CD4-positive, alpha-beta T cell treated with Interleukin-15 for 4 hours (primary cell): ENCODE measurements at places on chromosomes 2 and 18.

DNA sequence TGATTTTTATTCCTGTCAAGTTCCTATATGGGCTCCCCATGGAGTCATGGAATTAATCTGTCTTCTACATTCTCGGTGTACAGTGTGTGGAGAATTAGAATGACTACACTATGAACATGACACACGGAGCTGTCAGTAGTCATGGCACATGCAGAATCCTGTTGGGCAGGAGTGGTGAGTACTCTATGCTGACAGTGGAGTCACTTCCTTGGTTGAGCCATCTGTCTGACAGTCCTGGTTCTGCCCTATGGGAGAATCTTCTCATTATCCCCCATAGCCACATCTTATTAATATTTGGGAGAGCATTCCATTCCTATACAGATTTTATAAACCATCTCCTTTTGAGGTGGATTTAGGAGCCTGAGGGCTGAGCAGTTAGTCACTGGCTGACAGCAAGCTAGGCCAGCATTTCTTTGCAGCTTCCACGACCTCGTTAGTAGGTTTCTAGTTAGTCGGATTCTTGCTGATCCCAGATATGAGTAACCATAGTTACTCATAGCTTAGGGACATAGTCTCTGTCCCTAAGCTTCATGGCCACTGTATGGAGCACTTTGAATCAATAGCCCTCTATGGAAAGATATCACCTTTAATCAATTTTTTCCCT lies 90.6 kb downstream of the MDH1 start:
- DNase-seq: no peak

GRCh38 chr2:234107861-234108260 lies 57.4 kb downstream of the SPP2 start:
- DNase-seq: no peak

DNA sequence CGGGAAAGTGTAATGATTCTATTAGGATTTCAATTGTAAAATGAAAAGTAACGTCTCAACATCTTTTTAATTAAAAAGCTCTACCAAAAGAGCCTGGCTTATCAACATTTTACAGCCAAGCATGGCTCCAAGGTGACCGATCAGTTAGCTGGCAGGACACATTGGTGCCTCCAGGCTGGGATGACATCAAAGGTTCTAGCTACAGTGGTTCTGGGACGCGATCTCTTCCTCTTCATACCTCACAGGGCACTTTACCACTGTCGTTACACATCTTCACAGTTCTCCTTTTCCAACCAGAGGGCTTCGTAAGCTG lies 693 bp downstream of the ORC2 start:
- no peak for DNase-seq

- no peak for DNase-seq
These were observed 135.9 kb downstream of the PRPF40A start for GRCh38 chr2:152581360-152581759.

DNA sequence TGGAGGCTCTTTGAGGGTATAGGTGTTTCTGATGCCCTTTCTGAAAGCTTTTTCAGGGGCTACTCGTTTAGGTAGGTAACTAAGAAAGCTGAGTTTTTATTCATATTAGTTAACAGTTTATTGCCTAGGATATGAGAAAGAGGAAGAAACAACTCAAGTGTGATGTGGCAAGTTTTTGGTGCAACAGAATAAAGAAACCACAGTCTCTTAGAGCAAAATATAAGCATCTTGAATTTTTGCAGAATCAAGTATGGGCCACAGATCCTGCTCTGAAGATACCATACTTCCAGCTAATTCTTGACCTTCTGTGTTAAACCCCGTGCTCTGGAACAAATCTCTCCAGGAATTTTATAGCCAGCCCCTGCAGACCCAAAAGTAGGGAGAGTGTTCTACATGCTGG lies 147.7 kb upstream of the SLC1A4 start:
- no peak for DNase-seq
